Activated naive CD4-positive, alpha-beta T cell treated with anti-CD3 and anti-CD28 coated beads, Interleukin-2, amount 50 U/mL, for 72 hours (primary cell): ENCODE measurements at places on chromosomes 6 and 20. TPM values are rescaled to one million over a fixed set of nuclear protein-coding genes. Genes with fewer than 3 reads are reported as not detected.

- peak; percentile 97 for DNase-seq
Measured at GRCh38 chr6:149431905-149432775, 32.1 kb downstream of the SUMO4 start.

DNA sequence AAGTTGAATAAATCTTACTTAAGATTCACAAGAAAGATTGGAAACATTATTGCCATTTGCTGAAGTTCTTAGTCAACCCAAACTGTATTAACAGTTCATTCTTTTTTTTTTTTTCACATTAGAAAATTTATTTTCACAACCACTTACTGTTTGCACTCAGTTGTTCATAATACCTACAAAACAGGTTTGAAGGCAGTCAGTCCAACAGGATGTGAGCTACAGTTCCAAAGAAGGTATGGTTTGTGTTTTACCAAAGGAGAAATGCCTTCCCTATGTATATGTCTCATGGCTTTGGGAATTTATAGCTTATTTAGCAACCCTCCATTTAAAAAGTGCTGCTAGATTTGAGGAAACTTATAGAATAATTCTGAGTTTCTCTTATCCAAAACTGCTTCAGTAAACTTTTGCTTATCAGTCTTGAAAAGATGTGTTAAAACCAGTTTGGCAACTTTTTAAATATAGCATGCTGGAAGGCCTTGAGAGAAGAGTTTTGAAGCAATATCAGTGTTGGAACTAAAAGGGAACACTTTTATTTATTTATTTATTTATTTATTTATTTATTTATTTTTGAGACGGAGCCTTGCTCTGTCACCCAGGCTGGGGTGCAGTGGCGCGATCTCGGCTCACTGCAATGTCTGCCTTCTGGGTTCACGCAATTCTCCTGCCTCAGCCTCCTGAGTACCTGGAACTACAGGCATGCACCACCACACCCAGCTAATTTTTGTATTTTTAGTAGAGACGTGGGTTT, 46.8 kb upstream of the RREB1 start:
- DNase-seq, result no peak

The ADGB gene
- not detected for total RNA-seq

The PPP1R16B gene
- total RNA-seq, result 45.5 TPM

GRCh38 chr6:37543361-37543760, 43.7 kb upstream of the CCDC167 start:
- no peak for DNase-seq

The TRMT6 gene
- 16.1 TPM for total RNA-seq

DNA sequence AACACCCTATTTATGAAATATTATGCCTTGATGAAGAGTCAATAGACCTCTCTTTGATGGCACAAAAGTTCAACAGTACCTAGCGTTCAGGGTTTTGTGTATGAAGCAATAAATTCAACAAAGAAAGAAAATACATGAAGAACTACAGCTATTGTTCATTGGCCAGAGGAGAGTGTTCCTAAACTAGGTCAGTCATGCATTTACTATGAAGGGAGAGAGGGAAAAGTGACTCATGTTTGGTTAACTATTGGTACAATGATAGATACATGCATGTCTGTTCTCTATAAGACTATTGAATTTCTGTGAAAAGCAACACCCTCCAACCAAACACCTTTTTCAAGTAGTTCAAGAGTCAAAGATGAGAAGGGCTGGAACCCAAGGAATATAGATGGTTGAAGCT, 50.7 kb downstream of the CLIC5 start:
- DNase-seq, result no peak

- DNase-seq, result no peak
Measured at GRCh38 chr6:89985751-89986493, 91.7 kb downstream of the GJA10 start.
